Foreskin melanocyte (primary cell): ENCODE measurements at places on chromosomes 11 and 22.

DNA sequence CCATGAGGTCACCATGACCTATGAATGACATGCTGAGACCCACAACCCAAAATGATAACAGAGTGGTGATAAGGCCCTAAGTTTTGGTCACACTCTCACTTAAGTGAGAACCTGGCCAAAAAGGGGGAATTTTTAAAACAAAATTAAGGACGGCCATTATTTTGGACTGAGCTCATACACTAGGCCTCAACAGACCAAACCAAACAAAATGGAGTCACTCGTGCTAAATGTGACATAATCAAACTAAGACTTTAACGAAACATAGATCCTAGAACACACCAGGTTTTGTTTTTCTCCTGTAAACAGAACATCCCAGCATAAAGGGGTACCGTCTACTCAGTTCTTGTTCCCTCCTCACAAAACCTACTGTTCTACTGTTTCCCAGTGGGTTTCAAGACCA, 11.4 kb downstream of the APOBEC3H start:
- DNase-seq: no peak

GRCh38 chr22:42074132-42074811, at the start of gene PHETA2:
TSS of gene PHETA2 (plus strand) at chr22:42074248. CDS start at chr22:42077294, 3,046 bp downstream.
- DNase-seq: no peak

GRCh38 chr11:72418834-72419560, 15.3 kb downstream of the CLPB start:
- no peak for DNase-seq

DNA sequence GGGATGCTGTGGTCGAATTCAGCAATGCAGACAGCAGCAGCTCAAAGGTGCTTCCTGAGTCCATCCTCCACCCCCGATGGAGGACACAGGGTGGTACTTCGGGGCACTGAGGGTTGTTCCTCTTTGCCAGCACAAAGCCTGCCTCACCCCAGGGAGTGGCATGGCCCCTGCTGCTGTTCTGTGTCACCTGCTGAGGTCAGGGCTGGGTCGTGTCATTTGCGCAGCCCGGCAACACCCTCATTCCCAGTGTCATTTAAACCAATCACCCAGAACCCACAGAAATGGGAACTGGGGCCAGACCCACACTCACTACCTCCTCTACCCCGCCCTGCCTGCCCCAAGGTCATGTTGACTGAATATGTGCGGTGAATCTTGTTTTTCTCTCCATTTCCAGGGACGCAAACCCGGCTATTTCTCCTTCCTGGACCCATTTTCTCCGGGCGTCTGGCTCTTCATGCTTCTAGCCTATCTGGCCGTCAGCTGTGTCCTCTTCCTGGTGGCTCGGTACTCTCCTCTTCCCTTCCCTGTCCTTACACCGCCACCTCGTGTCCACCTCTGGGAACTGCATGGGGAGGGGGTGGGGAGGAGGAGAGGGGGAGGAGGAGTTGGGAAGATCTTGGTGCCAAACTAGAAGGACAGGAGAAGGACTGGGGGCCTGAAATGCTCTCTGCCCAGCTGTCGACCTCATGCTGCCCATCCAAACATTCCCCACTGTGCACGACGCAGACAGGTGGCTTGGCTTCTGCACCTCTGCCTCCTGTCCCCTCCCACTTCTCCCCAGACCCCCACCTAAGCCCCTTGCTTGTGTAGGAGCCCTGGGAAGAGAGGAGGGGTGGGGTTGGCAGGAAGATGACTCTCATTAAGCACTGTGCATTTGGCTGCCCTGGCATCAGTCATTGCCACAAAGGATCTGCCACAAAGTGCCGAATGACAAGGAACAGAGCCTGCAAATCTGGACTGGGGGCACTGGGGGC, 71.2 kb upstream of the TBCEL start:
- peak; percentile 60 for DNase-seq

DNA sequence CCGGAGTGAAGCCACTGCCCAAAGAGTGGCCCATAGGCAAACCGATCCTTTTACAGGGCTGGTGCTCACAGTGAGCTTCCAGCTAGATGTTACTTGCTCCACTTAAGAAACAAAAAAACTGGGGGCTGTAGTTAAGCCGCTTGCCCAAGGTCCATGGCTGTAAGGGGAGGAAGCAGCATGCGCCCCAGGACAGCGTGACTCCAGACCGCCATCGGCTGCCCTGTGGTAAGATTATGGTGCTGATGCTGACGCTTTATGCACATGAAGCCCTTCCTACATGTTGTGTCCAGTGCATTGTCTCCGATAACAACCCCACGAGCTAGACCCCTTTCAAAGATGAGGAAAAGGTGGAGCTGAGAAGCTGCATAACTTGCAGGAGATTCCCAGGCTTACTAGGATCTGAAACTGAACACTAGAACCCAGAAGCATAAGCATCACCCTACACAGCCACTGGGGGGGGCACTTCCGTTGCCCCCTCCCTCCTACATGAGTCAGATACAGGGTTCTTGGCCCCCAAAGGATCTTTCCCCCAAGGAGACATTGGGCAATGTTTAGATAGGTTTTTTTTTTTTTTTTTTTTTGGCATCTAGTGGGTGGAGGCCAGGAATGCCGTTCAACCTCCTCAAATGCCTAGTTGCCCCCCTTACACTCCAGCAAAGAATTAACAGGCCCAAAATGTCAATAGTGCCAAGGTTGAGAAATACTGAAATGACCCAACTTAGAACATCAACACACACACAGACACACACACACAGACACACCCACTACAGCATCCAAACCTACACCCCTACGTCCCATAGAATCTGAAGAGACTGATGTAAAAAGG, 53.9 kb downstream of the MN1 start:
- no peak for DNase-seq

- DNase-seq: no peak
These were observed 560 bp downstream of the TBX1 start for GRCh38 chr22:19760951-19761724.

GRCh38 chr11:130709531-130709930, 206.7 kb downstream of the SNX19 start:
- no peak for DNase-seq

- no peak for DNase-seq
These were observed 20.7 kb downstream of the SUSD2 start for GRCh38 chr22:24201681-24202614.

- DNase-seq: peak; percentile 20
These were observed 110.5 kb downstream of the ATG16L2 start for GRCh38 chr11:72924568-72925190.

- DNase-seq: no peak
These were observed 27.2 kb downstream of the WEE1 start for GRCh38 chr11:9600644-9601036.

GRCh38 chr11:65919573-65920371, 546 bp downstream of the DRAP1 start:
- no peak for DNase-seq
